ENCODE measurements at places on chromosomes 5 and 9.
A peak's percentile ranks its signal among the peaks of the same experiment; 100 is the strongest.

DNA sequence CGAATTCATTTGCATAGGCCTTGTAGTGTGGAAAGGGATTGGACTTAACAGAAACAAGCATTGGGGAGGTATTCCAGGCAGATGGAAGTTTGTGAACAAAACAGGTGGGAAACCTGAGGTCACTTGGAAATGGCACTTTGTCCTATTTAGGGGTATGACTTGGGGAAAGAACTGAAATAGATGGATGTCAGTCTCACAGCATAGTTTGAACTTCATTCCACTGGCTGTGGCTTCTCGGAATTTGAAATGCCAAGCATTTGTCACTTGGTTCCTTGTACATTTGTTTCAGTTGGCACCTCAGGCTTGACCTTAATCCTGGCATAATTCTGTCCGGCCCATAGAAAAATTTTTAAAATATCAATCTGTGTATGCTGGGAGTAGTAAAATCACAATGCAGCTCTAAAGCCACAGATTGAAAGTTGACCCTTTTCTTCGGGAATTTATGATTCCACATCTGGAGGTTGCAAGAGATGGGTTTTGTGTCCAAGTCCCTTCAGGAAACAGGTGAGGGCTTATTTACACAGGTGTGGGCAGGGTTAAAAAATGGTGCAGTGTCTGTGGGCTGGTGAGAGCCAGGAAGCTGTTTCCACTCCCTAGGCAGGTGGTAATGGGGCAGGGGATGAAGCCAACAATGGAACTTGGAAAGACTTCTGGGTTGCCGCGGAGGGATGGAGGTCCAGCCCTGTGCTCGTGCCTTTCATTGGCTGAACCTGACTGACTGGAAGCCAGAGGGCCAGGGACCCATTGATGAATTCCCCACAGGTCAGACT, 39.2 kb upstream of the PDE8B start:
- DNase-seq = no peak

DNA sequence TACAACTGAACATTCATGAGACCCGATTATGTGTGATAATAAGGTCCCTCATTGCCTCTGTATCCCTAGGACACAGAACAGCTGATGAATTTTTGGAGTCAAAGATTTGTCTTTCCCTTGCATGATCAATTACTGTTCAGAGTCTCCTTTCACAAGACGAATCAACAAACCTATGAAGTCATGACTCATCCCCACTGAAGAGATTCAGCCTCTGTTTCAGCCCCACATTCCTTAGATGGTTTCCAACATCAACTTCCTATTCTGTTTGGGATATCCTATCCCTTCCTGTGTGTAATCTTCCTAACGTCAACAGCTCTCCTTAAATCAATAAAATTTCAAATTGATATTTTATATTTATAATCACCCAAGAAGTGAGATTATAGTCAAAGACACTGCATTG, 199.0 kb downstream of the DNAH5 start:
- DNase-seq = no peak

DNA sequence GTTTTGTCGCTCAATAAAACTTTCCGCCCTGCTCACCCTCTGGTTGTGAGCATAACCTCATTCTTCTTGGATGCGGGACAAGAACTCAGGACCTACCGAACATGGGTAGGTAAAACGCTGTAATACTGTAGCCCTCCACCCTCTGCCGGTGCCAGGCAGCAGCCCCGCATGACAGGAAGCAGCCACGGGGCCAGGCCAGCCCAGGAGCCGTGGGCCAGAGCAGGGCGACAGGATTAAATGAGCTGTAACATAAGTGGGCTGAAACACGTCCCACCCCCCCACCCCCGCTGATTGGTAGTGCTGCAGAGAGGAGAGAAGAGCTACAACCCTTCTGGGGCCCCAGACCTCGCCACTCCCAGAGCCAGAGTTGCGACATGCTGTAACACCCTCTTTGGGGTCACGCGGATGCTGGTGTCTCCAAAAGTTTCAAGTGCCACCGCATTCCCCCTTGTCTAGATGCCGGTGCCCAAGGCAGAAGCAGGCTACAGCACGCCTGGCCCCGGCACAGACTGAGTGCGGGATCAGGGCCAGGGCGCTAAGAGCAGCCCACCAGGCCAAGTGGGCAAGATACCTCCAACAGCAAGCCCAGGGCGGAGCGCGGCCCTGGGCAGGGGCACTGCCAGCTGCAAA, 81.8 kb downstream of the FBXW11 start:
- no peak for DNase-seq

DNA sequence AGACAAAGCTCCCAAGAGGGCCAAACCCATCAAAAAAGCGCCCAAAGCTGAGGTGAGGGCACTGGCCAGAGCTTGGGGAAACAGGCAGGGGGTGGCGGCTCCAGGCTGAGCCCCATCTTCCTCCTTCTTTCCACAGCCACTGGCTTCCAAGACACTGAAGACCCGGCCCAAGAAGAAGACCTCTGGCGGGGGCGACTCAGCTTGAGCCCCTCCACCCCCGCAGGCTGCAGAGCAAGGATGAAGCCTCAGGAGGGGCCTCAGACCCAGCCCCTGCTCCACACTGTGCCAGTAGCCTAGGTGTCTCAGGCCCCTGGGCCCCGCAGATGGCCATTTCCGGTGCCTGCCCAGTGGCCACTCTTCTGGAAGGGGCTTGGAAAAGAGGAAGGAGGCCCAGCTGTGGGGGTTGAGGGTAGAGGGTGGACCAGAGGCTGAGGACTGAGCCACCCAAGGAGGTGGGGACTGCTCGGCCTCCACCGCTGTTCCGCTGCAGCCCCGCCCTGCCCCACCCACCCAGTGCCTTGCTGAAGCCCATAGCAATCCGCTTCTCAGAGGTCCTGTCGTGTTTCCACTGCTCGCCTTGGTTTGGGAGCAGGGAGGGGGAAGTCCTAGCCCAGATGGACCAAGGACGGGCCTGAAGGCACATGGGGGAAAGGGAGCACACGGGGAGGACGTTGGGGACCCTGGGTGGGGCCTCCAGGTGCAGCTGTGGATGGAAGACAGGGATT, 6.9 kb downstream of the REEP2 start:
- no peak for DNase-seq

GRCh38 chr5:31124651-31125305, 68.7 kb upstream of the CDH6 start:
- DNase-seq = no peak

DNA sequence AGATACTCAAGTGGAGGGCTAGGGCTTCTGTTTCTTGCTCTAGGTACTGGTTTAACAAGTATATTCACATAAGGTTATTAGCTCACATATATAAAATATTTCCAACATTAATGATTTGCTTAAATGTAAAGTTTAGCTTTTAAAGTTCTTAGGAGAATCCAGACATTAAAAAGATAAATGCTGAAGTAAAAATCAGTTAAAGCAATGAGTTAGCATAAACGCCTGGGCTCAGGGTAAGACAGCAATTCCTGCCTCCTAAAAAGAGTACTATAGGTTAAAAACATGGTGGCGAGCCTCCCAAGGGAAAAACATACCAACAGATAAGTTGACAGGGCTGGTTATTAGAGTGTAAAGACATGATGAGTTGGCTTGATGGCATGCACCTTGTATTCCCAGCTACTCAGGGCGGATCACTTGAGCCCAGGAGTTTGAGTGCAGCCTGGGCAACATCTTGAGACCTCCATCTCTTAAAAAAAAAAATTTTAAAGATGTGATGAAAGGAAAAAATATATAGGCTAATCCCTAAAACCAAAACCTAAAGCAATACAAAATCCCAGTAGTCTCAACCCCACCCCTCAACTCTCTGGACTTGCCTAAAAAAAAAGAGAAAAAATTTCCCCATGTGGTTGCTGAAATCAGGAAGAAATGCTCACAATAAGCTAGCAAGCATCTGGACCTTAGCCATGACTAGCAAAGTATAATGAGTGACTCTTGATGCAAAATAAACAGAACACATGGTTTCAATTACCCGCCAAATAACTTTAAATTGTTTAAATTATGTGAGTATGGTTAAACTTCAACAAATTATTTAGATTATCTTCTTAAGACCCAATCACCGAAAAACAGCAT, 3.6 kb downstream of the GOLPH3 start:
- no peak for DNase-seq

DNA sequence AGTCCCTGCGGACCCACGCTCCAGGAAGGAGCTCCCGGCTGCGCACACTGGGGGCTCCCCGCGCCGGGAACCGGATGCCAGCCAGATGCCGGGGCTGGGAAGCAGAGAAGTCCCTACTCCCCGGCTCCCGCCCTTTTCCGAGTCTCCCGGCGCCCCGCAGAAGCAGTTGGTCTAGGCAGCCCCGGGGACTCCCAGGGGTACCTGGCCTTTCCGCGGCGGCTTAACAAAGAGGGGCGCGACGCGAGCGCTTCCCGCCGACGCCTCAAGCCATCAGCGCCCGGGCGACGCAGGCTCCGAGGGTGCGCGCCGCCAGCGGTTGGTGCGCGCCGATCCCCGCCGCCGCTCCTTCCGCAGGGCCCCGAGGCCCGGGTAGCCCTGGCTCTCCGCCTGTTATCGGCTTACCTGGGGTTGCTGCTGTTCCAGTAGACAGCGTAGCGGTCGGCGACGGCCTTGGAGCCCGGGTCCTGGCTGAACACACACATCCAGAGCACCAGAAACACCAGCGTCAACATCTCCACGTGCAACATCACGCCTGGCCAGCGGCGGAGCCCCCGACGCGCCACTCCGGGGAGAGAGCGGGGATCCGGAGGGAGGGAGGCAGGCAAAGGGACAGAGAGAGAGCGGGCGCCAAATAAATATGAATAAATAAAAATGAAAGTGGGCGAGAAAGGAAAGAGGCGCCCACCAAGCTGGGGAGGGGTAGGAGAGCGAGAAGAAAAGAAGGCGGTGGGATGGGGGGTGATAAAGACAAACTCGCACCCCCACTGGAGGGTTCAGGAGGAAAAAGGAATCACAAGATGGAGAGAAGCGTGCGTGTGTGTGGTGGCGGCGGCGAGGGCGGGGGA, 428 bp downstream of the EFNA5 start:
- no peak for DNase-seq

- DNase-seq = no peak
Measured at GRCh38 chr9:108673386-108673785, 182.4 kb downstream of the ACTL7B start.

GRCh38 chr5:124453221-124454051, 293.0 kb downstream of the ZNF608 start:
- peak; percentile 26 for DNase-seq

- DNase-seq = peak; percentile 35
Measured at GRCh38 chr5:81749561-81750307, 1.2 kb downstream of the SSBP2 start.

- DNase-seq = no peak
Measured at GRCh38 chr5:172979778-172980177, 3.8 kb upstream of the ATP6V0E1 start.

DNA sequence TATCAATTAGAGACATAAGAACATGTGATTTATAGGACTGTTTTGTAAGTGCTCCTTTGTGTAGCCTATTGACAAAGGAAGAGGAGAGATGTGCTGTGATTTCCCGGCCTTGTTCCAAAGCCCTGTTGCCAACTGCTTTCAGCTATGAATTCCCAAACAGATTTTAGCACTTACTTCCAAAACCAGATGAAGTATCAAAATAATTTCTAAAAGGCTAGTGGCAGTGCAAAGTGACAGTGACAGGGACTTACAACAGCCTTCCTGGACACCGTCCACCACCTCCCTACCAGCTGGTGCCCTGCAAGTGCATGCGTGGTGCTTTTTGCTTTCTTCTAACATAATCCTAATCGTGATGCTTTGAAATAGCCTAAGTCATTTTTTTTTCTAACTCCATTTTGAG, 254.1 kb upstream of the ACTBL2 start:
- DNase-seq = no peak

GRCh38 chr9:92970467-92970923, 23.2 kb downstream of the FGD3 start:
- DNase-seq = no peak

DNA sequence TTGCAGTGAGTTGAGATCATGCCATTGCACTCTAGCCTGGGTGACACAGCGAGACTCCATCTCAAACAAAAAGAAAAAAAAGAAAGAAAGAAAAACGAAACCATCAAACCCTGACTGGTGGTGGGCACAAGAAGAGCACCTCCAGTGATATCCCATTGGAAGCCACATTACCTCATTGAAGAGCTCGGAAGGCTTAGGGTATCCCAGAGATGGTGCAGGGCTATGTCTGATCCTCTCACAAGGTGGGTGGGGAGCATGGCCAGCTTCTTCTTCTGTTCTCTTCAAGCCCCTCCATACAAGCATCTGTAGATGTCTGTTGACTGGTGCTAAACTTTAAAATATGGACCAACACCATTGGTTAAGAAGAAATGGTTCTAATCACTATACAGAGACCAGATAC, 45.8 kb downstream of the GAS1 start:
- DNase-seq = no peak

GRCh38 chr9:91102269-91102668, 259.4 kb downstream of the AUH start:
- DNase-seq = no peak

All from GM18507 (cell line).